Glomerular endothelial cell (primary cell): ENCODE measurements at places on chromosomes 7 and 10. TPM values are rescaled to one million over a fixed set of nuclear protein-coding genes. Genes with fewer than 3 reads are reported as not detected.

The CDC14C gene
- not detected in 2 replicates for total RNA-seq

The PLXDC2 gene
- total RNA-seq, result 0.82 and 0.92 TPM in 2 replicates

The FAM237B gene
- total RNA-seq, result not detected in 2 replicates

The ARL3 gene
- total RNA-seq, result 6.4 and 7.4 TPM in 2 replicates

The TMEM229A gene
- not detected in 2 replicates for total RNA-seq

The TCF7L2 gene
- 10.0 and 15.5 TPM in 2 replicates for total RNA-seq

The PON1 gene
- total RNA-seq, result not detected in 2 replicates

The PODXL gene
- 349 and 350 TPM in 2 replicates for total RNA-seq

The SEMA3A gene
- total RNA-seq, result 6.6 and 7.2 TPM in 2 replicates

The NKX2-3 gene
- total RNA-seq, result not detected in 2 replicates

The CPEB3 gene
- 0.63 and 1.6 TPM in 2 replicates for total RNA-seq

The EBLN1 gene
- not detected in 2 replicates for total RNA-seq

The CALCR gene
- not detected in 2 replicates for total RNA-seq

The LIPK gene
- not detected in 2 replicates for total RNA-seq

The UCN3 gene
- total RNA-seq, result not detected in 2 replicates

The VPS41 gene
- 47.9 and 48.2 TPM in 2 replicates for total RNA-seq

The FAM13C gene
- 1.7 and 6.5 TPM in 2 replicates for total RNA-seq
